Urothelium cell line (cell line): ENCODE measurements at places on chromosomes 7 and 10.

GRCh38 chr10:5665373-5666007 is 905 bp downstream of the ASB13 start:
- no peak for DNase-seq

GRCh38 chr7:128434413-128435326 is 21.0 kb upstream of the HILPDA start:
- DNase-seq, result no peak

DNA sequence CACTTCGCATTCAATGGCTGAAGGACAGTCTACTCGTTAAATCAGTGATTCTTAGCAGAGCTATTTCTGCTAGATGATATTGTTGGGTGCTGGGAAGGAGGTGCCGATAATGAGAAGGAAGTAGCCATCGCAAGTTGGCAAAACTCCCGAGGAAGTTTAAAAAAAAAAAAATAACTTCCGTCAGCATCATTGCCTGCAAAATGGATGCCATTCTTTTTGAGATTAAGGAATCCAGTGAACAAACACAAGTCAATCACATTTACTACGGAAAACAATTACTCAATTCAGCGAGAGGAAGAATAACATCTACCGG is 74.4 kb upstream of the SFMBT2 start:
- no peak for DNase-seq

DNA sequence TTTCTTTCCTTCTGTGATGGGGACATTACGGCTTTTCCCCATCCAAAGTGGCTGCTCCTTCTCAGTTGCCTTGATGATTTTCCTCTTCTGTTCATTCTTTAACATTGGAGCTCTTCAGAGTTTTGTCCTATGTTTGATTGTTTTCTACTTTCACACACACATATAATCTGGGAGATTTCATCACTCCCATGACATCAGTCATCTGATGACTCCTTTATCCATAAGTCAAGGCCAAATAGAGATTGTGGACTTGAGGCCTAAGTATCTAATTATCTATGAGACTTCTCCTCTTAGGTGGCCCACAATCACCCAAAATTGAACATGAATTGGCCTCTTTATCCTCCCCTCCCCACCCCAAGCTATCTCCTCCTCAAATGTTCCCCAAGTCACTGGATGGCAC is 5.3 kb upstream of the COL1A2 start:
- DNase-seq, result no peak

DNA sequence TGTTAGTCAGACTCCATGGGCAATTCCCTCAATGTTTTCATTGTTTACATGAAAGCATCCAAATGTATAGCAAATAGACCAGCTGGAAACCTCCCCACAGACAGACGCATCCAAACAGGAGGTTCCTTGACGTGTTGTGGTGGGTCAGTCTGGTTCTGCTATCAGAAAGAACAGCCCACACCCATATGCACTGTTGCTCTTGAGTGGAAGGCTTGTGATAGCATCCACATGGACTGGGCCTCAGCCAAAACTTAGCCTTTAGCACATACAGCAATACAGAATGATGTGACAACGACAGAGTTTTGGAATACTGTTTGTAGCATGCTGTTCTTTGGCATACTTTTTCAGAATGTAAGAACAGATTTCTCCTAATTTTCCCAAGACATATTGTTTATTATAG is 299.2 kb upstream of the ETV1 start:
- DNase-seq, result no peak

DNA sequence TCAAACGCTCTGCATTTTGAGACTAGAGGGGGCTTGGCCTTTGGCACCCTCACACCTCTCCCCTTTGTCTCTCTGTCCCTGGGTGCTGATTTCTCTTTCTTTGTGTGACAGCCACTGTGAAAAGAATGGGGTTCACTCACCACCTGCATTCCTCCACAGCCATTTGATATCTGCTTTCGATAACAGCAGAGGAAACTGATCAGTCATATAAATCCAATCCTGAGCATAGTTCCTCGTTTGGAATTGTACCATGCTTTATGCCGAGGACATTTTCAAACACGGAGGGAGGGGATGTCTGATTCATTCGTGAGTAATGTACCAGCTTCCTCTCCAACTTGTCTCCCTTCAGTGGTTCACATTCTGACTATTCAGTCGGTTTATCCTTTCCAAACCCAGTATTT is 15.8 kb downstream of the MET start:
- DNase-seq, result peak; percentile 49

- DNase-seq, result no peak
Observed at GRCh38 chr7:70486977-70487376, 645.0 kb upstream of the GALNT17 start.

DNA sequence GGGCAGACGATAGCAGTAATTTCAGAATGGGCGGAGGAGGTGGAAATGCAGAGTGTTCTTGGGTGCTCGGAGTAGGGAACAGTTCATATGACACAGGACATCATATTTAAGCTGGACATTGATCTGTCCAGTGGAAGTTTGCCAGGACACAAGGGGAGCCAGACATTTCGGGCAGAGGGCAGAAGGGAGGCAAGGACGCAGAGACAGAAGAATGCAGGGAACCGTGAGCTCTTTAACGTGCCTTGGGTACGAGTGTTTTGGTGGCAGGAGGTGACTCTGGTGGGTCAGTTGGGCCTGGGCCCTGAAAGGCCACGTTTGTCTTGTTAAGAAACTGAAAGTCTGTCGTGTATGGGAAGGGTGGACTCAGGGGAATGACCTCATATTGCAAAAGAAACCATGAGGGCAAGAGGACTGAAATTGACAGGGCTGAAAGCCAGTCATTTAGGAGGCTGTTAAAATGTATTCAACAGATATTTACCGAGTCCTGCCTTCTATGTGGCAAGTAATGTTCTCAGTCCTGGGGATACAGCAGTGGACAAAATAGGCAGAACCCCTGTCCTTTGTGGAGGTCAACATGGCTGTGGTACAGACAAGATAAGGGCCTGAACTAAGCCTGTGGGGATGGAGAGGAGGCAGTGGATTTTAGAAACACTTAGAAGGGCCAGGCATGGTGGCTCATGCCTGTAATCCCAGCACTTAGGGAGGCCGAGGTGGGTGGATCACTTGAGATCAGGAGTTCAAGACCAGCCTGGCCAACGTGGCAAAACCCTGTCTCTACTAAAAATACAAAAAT is 2.2 kb downstream of the OPTN start:
- no peak for DNase-seq

DNA sequence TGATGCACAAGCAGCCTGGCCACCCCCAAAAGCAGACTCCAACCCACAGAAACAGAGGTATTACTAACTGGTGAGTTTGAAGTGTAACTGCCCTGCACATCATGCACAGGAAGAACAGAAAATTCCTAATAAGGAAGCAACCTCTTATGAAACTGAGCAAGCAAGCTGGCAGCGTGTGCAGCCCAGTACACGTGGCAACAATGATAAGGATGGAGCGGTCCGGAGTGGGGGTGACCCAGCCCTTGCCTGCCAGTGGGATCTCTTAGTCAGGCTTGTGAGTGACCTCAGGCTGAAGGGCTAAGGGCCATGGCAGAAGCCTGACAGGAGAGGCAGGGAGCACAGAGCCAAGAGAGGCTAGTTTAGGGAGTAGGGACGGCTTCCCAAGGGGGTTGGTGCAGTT is 22.1 kb upstream of the AOAH start:
- DNase-seq, result no peak

- DNase-seq, result no peak
Observed at GRCh38 chr10:34966040-34966439, 124.1 kb downstream of the CUL2 start.

DNA sequence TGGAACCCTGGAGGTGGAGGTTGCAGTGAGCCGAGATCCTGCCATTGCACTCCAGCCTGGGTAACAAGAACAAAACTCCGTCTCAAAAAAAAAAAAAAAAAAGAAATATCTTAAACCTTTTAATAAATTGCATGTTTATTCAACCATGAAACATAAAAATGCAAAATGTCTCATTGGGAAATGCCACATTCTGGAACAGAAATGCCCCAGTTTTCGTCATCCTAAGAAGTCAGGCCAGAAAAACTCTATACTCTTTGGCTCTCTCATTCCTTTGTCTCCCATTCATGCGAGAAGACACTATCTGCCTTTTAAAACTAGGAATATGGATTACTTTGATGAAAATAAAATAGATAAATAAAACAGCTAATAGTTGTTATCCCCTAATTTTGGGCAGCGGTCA is 21.5 kb upstream of the ABLIM1 start:
- no peak for DNase-seq

DNA sequence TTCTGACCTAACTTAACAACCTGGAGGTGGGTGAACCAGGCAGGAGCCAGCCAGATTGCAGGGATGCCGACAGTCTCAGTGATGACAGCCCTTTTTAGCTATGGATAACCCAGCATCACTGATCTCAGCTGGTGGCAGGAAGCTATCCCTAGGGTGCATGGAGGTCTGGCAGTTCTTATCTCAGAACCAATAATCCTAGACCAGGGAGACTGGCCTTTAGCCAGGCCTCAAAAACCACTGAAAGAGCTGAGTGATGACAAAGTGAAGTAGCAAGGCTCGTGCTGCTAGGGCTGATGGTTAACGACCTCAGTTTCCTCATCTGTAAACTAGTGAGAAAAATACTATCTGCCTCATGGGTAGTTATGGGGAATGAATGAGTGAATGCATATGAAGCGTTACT is 112.5 kb downstream of the RALA start:
- DNase-seq, result no peak

- DNase-seq, result no peak
Observed at GRCh38 chr10:35050568-35050967, 39.6 kb downstream of the CUL2 start.
